Activated CD4-positive, alpha-beta T cell treated with anti-CD3 and anti-CD28 coated beads for 36 hours (primary cell): ENCODE measurements at places on chromosomes 3 and 15. TPM values are rescaled to one million over a fixed set of nuclear protein-coding genes. Genes with fewer than 3 reads are reported as not detected.
A peak's percentile ranks its signal among the peaks of the same experiment; 100 is the strongest.

Gene ARPP21
- total RNA-seq, result not detected

Gene OIP5
- total RNA-seq, result 14.0 TPM

Gene ZNF502
- total RNA-seq, result 1.8 TPM

Gene GOLGA8H
- total RNA-seq, result not detected

Gene SH2D7
- not detected for total RNA-seq

Gene SEMA3B
- 1.6 TPM for total RNA-seq

Gene KCNMB2
- total RNA-seq, result not detected

DNA sequence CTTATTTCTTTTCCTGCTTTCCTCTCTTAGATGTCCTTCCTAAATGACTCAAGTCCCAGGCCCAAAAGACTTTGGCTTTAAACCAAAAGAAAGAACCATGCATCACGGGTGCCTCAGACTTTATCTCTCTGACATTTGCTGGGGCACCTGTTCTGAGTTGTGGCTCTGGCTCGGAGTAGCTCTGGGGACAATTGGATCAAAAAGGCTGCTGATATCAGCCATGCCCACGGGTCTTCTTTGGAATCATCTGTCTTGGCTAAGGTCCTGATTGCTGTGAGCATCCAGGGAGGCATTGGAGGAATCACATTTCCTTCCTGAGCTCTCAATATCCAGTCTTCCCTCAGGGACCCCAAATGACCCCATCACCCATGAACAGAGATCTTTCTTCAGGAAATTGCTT lies 59.9 kb downstream of the CLSTN2 start:
- DNase-seq, result no peak

GRCh38 chr15:63615935-63616334 lies 18.7 kb downstream of the FBXL22 start:
- DNase-seq, result no peak

DNA sequence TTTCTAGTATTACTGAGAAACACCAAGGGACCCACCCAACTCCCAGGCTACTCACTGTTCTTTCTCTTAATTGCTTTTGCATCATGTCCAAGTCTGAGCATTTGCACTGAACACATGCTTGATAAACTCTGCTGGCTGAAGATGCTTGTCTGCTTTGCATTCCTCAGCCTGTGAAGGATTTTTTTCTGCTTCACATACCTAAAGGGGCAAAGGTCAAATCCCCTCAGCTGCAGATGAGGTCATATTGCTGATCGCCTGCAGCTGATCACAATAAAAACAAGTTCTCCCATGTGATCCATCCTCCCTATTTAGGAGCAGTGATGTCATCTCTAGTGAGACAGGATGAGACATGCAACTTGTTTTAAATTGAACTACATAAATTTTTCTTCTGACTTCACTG lies 84.6 kb upstream of the DCBLD2 start:
- DNase-seq, result no peak

DNA sequence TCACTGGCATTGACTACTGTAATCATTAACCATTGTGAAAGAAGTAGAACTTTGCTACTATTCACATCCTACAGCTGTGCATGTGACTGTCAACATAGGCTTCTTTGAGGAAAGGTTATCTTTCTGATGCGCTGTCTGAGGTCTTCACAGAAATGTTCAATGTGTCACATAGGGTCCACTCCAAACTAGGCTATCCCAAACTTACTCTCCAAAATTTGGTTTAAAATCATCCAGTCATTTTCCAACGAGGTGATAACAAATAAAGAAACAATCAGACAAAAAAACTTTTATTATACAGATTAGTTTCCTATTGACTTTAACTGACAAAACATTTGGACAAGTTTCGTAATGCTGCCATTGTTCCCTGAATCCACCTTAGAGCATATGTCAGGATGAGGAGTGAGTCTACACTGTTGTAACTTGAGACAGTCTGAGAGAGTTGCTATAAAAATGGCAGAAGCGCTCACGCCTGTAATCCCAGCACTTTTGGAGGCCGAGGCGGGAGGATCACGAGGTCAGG lies 511.6 kb downstream of the PLOD2 start:
- no peak for DNase-seq

GRCh38 chr3:172536993-172537419 lies 13.8 kb upstream of the TNFSF10 start:
- peak; percentile 24 for DNase-seq

DNA sequence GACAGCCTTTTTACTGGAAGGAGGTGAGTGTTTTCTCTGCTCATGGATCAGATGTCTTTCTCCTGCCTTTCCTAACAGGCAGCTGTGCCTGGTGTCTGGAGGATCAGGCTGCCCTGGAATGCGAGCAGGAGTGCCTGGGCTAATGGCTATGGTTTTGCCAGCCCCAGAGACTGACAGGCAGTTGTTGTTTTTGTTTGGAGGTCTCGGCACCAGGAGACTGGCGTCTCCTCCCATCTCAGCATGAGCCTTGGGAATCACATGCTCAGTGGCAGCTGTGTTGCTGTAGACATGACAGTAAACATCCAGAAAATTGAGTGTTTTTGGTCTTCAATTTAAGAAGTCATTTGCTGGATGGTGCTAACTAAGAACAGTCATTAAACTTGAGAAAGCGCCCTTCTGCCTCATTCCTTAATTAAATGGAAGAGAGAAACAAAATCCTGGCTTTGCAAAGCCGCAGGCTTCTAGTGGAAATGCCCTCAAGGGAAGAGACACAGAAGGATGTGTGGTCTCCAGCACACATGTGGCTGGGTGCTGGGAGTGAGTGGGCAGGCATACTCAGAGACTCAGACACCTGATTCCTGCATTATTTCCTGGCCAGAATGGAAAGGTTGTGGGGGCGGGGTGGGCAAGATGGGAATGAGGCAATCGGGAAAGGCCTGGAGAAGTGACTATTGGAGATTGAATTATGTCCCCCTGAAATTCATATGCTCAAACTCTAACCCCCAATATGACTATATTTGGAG lies 97.0 kb upstream of the NMNAT3 start:
- no peak for DNase-seq

DNA sequence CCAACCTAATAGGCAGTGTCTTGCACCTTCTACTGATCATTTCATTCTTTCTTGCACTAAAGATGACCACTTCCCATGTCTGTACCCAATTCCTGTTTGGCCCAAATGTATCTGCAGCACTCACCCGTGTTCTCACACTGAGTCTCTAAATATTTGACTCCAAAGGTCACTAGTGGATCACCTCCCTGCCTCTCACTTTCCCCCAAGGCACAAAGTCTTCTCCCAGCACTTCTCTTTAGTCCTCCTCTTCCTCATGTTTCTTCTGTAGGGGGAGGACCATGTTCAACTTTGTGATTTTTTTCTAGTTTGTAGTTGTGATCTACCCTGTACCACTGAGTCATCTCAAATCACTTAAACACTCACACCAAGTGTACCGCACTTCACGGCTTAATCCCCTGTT lies 13.9 kb downstream of the NR1I2 start:
- no peak for DNase-seq

DNA sequence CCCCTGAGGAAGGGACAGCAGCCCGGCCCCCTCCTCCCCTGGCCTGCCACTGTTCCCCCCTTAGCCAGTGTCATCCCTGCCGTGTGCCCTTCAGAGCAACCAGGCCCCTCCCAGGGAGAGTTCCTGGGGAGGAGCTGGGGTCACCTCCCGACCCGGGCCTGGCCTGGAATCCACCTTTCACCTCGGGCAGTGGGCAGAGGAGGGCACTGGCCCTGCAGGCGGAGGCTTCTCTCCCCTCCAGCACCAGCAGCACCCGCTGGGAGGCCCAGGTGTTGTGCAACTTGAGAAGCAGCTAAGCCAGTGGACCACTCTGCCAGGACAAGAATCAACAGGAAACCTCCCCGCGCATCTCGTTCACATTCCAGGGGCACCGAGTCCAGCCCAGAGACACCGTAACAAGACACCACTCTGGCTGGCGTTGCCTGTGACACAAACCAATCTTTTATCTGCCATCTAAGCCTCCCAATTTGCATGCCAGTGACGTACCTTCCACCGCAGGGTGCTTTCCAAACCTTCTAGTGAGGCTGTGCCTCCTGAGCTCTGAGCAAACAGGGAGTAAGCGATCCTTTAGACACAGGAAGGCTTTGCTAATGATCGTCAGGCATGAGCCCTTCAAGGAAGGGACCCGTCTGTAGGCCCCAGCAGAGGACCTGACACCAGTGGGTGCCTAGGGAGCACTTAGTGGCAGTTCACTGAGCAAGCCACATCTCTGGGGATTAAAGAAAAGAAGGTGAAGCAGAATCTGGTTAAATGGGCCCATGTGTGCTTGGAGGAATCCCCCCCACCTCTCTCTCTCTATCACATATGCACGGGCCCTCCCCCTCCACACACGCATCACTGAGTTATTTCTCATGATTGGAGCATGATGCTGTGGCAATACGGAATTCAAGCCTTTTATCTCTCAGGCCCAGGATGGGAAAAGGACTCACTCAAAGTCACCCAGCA lies 98.9 kb upstream of the TLE3 start:
- peak; percentile 71 for DNase-seq

DNA sequence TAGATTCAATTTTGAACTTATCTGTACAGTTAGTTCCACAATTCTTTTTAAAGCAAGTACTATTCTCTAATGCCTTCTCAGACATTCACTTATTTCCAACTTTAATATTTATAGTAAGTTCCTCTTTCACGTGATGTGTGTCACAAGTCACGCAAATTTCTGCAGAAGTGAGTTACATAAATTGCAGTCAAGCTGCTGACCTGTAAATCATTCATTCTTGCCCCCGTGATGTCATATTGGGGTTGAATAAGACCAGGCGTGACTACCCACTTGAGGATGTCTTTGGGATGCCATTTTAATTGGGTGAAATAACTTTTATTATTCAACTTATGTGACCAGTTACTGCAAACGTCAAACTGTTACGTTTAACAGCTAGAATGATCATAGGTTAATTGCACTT lies 15.1 kb downstream of the PPARG start:
- no peak for DNase-seq

GRCh38 chr3:162992741-162993140 lies 1496.1 kb downstream of the OTOL1 start:
- DNase-seq, result no peak

- no peak for DNase-seq
These were observed 83.1 kb downstream of the GAP43 start for GRCh38 chr3:115706311-115706829.

DNA sequence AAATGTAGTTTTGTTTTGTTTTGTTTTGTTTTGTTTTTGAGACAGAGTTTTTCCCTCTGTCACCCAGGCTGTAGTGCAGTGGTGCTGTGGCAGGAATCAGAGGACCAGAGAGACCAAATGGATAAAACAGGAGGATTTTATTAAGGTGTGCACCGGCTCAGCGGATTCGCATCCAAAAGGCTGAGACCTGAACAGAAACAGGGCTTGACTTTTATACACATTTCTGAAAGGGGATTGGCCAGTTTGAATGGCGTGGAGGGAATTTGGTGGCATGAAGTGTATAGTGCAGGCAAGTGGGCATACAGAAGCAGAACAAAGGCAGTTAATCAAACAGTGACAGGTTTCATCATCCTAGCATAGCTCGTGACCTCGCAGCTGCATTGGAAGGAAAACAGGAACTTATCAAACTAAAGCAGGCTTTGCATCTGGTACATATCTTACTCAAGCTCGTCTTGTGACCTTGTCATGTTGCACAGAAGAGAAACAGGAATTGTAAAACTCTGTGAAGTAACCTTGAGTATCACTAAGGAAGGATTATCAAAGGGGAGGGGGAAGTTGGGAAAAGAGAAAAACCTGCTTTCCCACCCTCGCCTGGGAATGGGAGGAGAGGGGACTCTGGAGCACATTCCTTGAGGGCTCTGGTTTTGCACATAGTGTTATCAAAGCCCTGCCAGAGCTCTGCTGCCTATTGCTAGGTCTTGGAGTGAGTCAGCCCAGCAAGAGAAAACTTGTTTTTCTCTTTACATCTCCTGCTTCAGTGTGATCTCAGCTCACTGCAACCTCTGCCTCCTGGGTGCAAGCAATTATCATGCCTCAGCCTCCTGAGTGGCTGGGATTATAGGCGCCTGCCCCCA lies 38.5 kb downstream of the C3orf62 start:
- no peak for DNase-seq
